Kidney epithelial cell (primary cell): ENCODE measurements at places on chromosomes 16 and 17.

DNA sequence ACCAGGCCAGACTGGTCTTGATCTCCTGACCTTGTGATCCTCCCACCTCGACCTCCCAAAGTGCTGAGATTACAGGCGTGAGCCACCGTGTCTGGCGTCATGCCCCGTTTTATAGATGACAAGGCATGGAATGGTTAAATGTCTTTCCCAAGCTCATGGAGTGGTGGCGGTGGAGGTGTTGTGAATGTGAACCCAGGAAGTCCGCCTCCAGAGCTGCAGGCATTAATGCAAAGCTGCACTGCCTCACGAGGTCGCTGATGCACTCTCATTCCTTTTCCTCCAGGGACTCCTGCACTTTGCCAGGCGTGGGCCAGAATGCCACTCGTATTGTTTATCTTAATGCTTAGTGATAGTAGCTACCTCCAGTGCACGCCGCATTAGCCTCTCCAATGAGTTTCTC lies 149.6 kb downstream of the WWOX start:
- DNase-seq = no peak

- DNase-seq = no peak
These were observed 8.0 kb upstream of the SLC35B1 start for GRCh38 chr17:49715717-49716279.

GRCh38 chr17:44970136-44970741 lies 2.1 kb upstream of the C1QL1 start:
- DNase-seq = no peak

GRCh38 chr16:57999366-57999970 lies 1.0 kb downstream of the ZNF319 start:
- no peak for DNase-seq

DNA sequence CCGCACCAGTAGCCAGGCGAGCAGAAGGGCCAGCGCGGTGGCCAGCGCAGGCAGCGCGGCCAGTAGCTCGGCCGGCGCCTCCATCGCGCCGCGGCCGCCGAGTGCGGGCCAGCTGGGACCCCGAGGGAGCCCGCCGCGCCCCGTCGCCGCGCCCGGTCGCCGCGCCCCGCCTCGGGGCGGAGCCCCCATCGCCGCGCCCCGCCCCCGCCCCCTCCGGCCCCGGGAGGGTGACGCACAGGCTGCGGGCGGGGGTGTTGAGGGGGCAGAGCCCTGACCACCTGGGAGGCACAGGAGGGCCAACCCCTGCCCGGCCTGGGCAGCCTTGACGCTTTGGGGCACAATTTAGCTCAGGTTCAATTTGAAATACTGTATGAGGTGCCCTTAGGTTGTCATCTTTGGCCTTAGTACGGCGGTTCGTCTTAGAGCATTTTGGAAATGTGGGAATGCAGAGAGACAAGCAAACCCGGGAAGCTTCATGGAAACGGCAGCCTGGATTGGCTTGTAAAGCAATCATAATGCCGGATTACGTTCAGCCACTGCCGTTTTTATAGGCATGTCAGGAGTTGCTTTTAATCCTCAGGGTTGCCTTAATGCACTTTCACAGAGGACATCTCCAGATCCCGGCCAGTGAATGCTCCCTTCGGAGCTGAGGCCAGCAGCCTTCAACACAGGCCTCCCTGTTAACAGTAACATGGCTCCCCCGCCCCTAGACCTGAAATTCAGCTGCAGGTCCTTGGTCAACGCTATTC lies at the start of gene MXRA7:
Gene MXRA7, minus strand, starts transcription at position 103 of the 749 bp plus-strand sequence. Its CDS starts 19 bp downstream, at position 84.
- no peak for DNase-seq

- no peak for DNase-seq
These were observed 94.0 kb upstream of the WSB1 start for GRCh38 chr17:27199948-27200347.

DNA sequence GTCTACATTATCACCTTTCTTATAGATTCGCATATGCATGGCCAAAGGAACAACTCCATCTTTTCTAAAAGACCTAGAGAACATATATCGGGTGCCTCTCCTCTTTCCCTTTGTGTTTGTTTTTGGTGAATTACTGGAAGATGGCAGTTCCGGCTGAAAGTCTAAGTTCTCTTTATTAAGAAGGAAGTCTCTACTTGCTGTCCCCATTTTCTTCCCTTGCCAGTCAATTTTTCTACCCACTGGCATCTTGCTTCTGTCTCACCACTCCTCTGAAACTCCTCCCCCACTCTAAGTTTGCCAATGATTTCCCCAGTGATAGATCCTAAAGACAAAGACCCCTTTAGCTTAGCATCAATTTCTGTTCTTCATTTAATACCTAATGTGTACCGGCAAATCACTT lies 93.9 kb upstream of the CORO6 start:
- no peak for DNase-seq

- DNase-seq = peak; percentile 49
These were observed 8.9 kb upstream of the RAPGEFL1 start for GRCh38 chr17:40168262-40168832.

- DNase-seq = no peak
These were observed 2.3 kb upstream of the PGS1 start for GRCh38 chr17:78376161-78376560.

DNA sequence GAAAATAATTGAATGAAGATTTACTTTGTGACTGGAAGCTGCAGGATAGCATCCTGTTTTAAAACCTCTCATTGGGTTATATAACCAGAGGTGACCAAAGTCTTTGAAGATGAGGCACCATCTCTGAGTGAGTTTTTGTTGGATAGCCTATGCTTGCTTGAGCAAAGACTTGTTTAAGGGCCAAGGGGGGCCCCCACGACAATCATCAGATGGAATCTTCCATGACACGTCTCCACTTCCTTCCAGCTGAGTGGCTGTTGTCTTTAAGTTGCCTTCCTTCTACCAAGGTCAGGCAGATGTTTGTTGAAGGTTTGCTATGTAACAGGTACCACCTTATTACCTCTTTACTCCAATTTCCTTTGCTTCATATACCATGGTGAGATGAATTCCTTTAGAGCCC lies 188.8 kb downstream of the PRKCA start:
- no peak for DNase-seq

GRCh38 chr16:88525663-88525990 lies 44.6 kb upstream of the ZC3H18 start:
- DNase-seq = no peak

DNA sequence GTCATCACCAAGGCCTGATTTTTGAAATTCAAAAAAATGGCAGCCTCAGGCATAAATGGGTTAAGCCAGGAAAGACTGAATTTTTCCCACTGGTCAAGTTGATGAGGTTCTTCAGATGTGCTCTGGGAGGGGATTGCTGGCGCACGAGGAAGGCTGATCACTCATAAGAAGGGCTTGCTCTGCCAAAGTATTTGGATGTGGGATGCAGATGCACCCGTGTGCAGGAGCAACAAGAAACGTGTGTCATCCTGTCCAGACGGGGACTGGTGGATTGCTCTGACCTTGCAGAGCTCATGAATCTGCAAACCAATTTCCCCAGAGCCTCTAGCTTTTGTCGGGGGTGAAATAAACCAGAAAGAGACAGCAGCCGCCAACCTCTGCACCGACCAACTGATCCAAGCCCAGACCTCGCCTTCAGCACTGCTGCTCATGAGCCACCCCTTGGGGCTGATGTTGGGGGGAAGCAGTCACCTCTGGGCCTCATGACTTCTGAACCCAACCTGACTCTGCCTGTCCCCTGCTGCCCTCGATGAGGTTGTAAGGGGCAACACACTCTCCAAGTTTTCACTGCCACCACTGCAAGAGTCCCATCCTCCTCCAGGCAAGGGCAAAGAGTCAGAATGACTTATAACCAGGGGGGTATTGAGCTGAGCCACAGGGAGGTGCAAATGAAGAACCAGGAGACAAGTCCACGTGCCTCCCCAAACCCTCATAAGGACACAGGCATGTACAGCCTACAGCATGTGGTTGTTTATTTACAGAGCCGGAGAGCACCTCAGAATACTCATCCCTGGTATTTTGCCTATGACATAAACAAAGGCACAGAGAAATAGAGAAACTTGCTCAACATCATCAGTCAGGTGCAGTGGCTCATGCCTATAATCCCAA lies 452.0 kb downstream of the SOX9 start:
- no peak for DNase-seq

DNA sequence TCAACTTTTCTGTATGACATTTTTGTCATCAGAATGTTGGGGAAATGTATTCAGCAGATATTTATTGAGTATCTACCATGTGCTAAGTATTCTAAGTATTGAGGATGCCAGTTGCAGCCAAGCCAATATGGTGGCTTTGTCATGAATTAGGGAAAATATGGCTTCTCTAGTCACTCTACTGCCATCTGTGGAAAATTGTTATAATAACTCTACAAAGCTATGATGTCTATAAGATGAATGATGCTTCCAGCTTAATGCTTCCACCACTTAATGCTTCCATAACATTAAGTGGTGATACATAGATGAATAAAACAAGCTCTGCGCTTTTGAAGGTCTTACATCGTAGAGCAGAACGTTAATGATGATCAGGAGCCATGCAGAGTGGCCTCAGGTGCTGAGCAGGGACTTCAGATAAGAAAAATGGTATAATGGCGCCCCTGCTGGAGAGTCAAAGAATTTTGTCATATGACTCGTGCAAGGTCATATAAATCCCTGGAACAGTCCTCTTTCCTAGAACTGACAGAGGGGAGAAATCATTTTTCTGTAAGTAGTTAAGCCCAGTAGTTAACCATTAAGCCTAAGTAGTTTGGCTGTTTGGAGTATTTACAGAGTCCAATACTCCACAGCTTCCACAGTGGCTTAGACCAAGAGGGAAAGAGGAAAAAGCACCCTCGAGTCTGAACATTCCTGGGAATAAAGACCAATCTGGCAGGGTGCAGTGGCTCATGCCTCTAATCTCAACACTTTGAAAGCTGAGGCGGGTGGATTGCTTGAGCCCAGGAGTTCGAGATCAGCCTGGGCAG lies 2.7 kb upstream of the TMIGD1 start:
- DNase-seq = no peak

GRCh38 chr16:65657071-65657494 lies 535.2 kb upstream of the CDH11 start:
- DNase-seq = no peak

- DNase-seq = no peak
These were observed 191.4 kb upstream of the CDH5 start for GRCh38 chr16:66175058-66175457.

DNA sequence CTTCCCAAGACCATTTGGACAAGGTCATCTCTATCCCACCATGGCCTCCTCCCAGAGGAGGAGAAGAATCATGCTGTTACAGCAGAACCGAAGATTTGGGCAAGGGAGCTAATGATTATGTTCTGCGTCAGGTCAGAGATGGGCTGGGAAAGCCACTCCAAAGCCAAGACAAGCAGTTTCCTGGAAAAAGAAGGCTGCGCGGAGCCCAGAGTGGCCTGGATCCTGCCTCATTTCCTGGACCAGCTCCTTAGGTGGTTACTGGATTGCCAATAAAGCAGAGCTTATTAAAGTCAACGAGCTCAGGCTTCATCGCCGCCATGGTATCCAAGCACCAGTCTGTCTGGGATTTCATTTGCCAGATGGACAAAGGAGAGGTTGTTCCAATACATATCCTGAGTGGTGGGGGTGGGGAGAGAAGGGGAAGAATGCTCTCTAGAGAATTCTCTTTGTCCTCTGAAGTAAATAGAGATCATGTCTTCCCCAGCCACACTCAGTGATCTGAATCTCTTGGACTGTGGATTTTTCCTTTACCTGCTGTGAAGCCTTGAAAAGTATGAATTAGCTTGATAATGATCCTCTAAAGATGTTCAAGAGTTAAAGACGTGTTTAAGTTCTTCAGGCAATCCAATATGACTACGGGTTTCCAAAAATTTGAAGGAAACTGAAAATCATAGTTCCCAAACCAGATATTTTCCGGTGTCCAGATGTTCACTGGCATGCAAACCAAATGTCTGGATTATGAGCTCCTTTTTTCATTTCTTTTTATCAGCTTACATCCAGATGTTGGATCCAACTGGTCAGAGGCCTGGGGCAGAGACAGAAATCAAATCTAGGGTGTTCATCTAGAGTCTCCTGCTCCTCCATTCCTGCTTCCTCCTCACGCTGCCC lies 17.7 kb downstream of the PRAC1 start:
- no peak for DNase-seq

GRCh38 chr16:28182801-28183200 lies 29.0 kb downstream of the XPO6 start:
- DNase-seq = no peak

GRCh38 chr17:66441101-66441661 lies 138.8 kb downstream of the PRKCA start:
- DNase-seq = no peak

DNA sequence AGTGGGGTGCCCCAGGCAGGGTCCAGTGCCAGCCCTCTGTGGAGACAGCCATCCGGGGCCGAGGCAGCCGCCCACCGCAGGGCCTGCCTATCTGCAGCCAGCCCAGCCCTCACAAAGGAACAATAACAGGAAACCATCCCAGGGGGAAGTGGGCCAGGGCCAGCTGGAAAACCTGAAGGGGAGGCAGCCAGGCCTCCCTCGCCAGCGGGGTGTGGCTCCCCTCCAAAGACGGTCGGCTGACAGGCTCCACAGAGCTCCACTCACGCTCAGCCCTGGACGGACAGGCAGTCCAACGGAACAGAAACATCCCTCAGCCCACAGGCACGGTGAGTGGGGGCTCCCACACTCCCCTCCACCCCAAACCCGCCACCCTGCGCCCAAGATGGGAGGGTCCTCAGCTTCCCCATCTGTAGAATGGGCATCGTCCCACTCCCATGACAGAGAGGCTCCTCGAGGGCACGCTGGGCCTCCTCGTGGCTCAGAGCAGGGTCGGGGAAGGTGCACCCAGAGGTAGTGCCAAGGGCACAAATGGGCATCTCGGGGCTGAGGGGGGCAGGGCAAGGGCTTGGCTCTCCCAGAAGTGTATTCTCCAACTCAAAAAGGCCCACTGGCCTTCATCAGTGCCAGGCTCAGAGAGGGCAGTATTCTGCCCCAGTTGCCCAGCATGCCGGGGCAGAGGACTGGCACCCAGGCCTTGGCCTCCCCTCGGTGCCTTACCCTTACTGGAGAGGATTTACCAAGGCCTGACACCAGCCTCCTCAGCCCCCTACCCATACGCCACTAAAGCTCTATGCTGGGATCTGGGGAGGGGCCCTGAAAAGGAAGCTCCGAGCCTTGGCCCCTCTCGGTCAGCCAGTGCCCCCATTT lies at the start of gene CDH5:
Gene CDH5, plus strand, starts transcription at position 259 of the 867 bp plus-strand sequence. CDS start 12,647 bp downstream, outside the sequence.
- no peak for DNase-seq

GRCh38 chr16:5668553-5668952 lies 571.0 kb upstream of the EEF2KMT start:
- DNase-seq = no peak

- DNase-seq = peak; percentile 37
These were observed 4.9 kb downstream of the POLG2 start for GRCh38 chr17:64491994-64492393.

GRCh38 chr16:11613381-11614303 lies 26.9 kb upstream of the LITAF start:
- DNase-seq = no peak

DNA sequence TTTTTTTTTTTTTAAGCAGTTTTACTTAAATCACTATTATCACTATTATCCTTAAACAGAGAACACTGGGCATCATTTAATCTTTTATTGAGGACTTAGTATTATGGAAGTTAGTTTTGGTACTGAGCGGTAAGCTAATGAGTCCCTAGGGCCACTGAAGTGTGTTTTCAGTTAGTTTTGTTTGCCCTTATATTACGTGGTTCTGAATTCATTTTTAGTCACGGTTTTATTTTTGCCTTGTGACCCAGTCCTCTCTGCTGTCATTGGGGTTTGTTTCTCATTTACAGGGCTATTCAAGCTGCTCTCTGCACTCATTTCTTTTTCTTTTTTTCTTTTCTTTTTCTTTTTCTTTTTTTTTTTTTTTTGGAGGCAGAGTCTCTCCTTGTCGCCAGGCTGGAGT lies 17.3 kb downstream of the RABEP1 start:
- DNase-seq = no peak

- no peak for DNase-seq
These were observed 264.7 kb downstream of the ENGASE start for GRCh38 chr17:79339321-79339720.

GRCh38 chr17:4902540-4902939 lies 358 bp downstream of the CHRNE start:
- DNase-seq = no peak

- DNase-seq = no peak
These were observed 1.1 kb downstream of the KDM8 start for GRCh38 chr16:27204312-27204915.
